ENCODE measurements at places on chromosomes 5 and 9. TPM values are rescaled to one million over a fixed set of nuclear protein-coding genes. Genes with fewer than 3 reads are reported as not detected.

- H3K36me3 ChIP-seq, result no peaks in the 10 kb centered on the region
- no peak for DNase-seq
- no peaks in the 10 kb centered on the region for H3K27me3 ChIP-seq
- H3K4me3 ChIP-seq, result no peak overlapping the region
- no peak overlapping the region for H3K27ac ChIP-seq
Measured at GRCh38 chr5:73300337-73301207, 127.6 kb downstream of the TMEM174 start.

DNA sequence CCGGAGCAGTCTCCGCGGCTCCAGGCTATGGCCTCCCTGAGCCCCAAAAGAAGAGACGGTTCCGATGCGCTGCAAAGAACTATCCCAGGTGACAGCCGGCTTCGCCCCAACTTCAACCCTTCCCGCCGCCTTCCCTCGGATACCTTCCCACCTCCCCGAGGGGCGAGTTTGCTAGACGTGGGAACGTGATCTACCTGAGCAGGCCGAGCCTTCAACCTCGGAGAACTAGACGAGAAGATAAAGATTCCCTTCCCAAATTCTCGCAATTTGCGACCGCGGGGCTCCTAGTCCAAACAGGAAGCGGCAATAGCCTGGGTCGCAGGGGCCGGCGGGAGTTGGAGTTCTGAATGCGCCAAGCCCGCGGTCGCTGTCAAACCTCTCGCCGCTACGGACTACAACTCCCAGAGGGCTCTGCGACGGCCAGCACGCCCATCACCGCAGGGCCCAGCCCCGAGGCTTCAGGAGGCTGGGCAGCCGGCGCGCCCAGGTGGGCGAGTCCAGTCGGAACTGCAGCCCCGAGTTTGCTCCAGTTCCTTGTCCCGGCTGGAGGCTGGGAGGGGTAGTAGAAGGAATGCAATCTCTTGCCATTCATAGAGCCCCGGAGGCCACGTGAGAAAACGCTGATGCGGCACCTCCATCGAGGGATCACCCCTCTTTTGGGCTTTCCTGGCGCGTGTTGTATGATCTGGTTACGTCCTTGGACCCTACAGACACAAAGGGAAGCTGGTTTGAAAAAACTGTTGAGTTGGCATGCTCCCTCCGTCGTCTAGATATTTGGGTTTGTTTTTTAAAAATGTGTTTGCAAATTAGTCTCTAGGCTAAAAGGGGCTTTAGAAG, at the start of gene SLC38A9:
Gene SLC38A9, minus strand, starts transcription at position 302 of the 837 bp plus-strand sequence. CDS start 14,366 bp downstream, outside the sequence.
- H3K27me3 ChIP-seq, result no peaks in the 10 kb centered on the region
- no peak within 1 kb of the TSS for H3K27ac ChIP-seq
- H3K4me1 ChIP-seq, result no peaks in the 10 kb centered on the region
- H3K36me3 ChIP-seq, result no peaks in the 10 kb centered on the region
- DNase-seq, result peak; percentile 98

GRCh38 chr5:30368064-30368463, 825.4 kb upstream of the CDH6 start:
- no peak overlapping the region for H3K4me3 ChIP-seq
- no peaks in the 10 kb centered on the region for H3K4me1 ChIP-seq

- no peak overlapping the region for H3K4me3 ChIP-seq
- H3K27me3 ChIP-seq, result no peaks in the 10 kb centered on the region
- no peak overlapping the region for H3K27ac ChIP-seq
- no peak for DNase-seq
- H3K4me1 ChIP-seq, result no peaks in the 10 kb centered on the region
- no peaks in the 10 kb centered on the region for H3K36me3 ChIP-seq
Measured at GRCh38 chr5:7667216-7667767, 183.6 kb downstream of the CFAP90 start.

DNA sequence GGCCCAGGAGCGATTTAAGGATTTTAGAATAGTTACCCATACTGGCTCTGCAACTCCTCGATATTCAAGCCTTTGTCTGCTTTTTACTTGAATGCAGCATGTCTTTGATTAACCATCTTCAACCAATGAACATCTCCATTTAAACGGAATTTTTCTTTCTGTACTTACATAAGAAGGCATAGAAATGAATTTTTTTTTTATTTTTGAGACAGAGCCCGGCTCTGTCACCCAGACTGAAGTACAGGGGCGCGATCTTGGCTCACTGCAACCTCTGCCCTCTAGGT, 825 bp upstream of the RIOK2 start:
- H3K27ac ChIP-seq, result peak overlapping the region; percentile 42
- peak overlapping the region; percentile 66 for H3K4me3 ChIP-seq
- no peaks in the 10 kb centered on the region for H3K4me1 ChIP-seq

GRCh38 chr5:119948162-119948561, 318.8 kb downstream of the FAM170A start:
- no peaks in the 10 kb centered on the region for H3K27me3 ChIP-seq
- H3K27ac ChIP-seq, result no peak overlapping the region
- no peak for DNase-seq
- H3K4me3 ChIP-seq, result no peak overlapping the region
- H3K36me3 ChIP-seq, result no peaks in the 10 kb centered on the region

DNA sequence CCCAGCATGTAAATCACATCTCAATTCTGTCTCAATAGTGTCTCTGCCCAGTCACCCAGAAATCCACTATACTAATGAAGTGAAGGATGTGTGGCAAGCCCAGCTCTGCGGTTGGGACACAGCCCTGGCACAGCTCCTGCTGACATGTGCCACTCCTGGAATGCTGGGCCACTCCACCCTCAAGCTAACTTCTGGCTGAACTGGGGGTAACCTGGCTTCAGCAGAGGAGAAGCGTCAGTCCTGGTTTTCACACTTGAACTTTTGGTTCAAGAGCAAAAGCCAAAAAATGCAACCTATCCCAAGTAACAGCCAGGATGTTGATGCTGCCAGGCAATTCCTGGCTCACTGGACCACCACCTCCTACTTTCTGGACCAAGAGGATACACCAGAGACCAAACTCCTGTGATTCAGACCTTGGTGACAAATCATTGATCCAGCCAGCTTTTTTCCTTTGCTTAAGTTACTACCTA, 86.4 kb downstream of the ARRDC3 start:
- no peaks in the 10 kb centered on the region for H3K36me3 ChIP-seq
- DNase-seq, result peak; percentile 88
- no peaks in the 10 kb centered on the region for H3K27me3 ChIP-seq
- H3K27ac ChIP-seq, result no peak overlapping the region

DNA sequence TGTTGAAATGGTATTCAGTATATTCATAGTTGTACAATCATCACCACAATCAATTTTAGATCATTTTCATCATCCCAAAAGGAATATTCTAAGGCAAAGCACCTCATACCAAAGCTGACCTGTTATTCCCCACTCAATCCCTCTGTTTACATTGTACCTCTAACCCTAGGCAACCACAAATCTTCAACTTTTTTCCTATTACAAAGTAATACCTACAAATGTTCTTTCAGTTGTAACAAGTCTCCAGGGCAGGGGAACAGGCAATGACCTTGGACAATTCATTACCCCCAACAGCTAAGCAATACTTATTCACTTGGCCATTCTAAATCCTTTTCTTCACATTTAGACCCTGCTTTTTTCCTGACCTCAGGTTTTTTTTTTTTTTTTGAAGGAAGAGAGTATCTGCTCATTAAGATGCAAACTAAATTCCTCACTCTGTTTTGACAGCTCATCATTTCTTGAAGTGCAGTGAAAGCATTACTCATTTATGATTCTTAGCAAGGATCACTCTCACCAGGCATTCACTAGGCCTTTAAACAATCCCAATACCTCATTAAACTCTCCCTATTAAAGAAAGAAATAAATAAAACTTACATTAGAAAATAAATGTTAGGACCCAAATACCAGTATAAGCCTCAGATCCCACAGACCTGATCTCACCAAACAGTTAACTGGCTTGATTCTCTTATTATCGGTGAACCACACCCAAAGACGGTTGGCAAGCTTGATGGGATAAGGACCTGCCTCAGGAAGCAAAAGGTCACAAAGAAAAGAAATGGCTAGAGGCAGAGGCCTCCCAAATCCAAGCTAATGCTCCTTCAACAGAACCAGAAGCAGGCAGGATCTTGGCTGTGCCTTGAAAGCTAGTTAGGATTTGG, 15.3 kb downstream of the MTMR12 start:
- H3K27ac ChIP-seq, result no peak overlapping the region
- no peaks in the 10 kb centered on the region for H3K4me1 ChIP-seq
- no peaks in the 10 kb centered on the region for H3K27me3 ChIP-seq
- H3K4me3 ChIP-seq, result no peak overlapping the region
- DNase-seq, result no peak

DNA sequence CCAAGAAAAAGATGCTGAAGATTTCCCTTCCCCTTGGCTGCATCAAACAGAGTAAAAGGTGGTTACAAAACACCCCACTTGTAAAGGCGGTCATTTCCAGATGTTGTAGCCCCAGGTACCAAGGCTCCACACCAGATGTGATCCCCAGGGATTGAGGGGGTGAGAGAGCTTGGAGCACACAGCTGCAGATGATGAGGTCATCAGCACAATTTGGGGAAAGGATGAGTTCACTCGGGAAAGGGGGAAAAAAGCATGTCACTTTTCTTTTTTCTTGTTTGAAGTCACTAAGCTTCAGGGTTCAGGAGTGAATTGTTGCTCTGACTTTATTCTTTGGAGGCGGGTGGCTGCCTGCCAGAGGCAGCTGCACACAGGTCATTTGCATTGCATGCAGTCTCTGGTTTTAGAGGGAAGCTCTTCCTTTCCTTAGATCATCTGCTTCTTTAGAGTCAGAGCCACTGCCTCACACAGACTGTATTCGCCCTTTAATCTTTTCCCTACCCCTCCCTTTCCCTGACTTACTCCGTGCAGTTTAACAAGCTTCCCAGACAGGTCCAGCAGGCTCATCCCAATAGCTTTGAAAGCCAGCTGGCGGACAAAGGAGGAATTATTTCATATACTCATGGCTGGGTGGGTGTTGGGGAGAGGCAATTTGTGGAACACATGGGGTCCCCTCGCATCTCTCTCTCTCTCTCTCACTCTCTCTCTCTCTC, 409.3 kb upstream of the SLC24A2 start:
- no peaks in the 10 kb centered on the region for H3K36me3 ChIP-seq
- no peaks in the 10 kb centered on the region for H3K4me1 ChIP-seq
- H3K27me3 ChIP-seq, result no peaks in the 10 kb centered on the region
- no peak for DNase-seq
- H3K27ac ChIP-seq, result no peak overlapping the region
- H3K4me3 ChIP-seq, result no peak overlapping the region

- no peaks in the 10 kb centered on the region for H3K36me3 ChIP-seq
- H3K4me1 ChIP-seq, result no peaks in the 10 kb centered on the region
- H3K27me3 ChIP-seq, result no peaks in the 10 kb centered on the region
- H3K27ac ChIP-seq, result no peak overlapping the region
- DNase-seq, result no peak
Measured at GRCh38 chr5:33748754-33749153, 143.0 kb downstream of the ADAMTS12 start.

IFNA2 gene
- polyA plus RNA-seq, result not detected

LRRC70 gene
- polyA plus RNA-seq, result not detected

DNA sequence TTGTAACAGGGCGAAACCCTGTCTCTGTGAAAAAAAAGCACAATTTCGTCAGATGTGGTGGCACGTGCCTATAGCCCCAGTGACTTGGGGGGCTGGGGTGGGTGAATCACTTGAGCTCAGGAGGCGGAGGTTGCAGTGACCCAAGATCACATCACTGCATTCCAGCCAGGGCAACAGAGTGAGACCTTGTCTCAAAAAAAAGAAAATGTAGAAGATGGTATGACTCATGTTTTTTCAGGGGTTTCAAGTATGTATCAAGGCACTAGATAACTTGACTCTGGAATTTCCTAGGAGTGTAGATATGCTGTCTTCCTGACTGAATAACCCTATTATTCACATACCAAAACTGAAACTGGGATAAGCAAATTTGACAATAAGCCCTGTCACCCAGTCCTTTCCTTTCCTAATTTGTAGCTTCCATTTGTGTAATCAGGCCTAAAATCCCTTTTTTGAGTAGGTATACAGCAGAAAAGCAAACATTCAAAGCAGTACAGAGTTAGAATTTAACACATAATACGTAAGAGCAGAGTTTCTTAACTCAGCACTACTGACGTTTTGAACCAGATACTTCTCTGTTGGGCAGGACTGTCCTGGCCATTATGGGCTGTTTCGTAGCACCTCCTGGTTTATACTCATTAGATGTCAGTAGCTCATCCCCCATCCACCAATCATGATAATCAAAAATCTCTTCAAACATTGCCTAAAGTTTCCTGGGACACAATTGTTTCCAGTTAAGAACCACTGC, 17.3 kb upstream of the ANKRD18B start:
- H3K4me3 ChIP-seq, result no peak overlapping the region
- no peak overlapping the region for H3K27ac ChIP-seq
- H3K27me3 ChIP-seq, result no peaks in the 10 kb centered on the region
- no peaks in the 10 kb centered on the region for H3K36me3 ChIP-seq
- no peak for DNase-seq

MEGF9 gene
- polyA plus RNA-seq, result 8.3 TPM

- H3K36me3 ChIP-seq, result no peaks in the 10 kb centered on the region
- H3K4me1 ChIP-seq, result no peaks in the 10 kb centered on the region
- no peaks in the 10 kb centered on the region for H3K27me3 ChIP-seq
- H3K27ac ChIP-seq, result no peak overlapping the region
Measured at GRCh38 chr5:159832073-159832472, 84.2 kb upstream of the ADRA1B start.

GRCh38 chr5:142984525-142984924, 214.3 kb downstream of the ARHGAP26 start:
- H3K27me3 ChIP-seq, result no peaks in the 10 kb centered on the region
- H3K36me3 ChIP-seq, result no peaks in the 10 kb centered on the region
- no peak overlapping the region for H3K4me3 ChIP-seq
- no peak overlapping the region for H3K27ac ChIP-seq
- H3K4me1 ChIP-seq, result no peaks in the 10 kb centered on the region

GRCh38 chr9:109816490-109816889, 36.5 kb downstream of the PALM2AKAP2 start:
- H3K27ac ChIP-seq, result peak overlapping the region; percentile 86
- H3K4me1 ChIP-seq, result no peaks in the 10 kb centered on the region
- H3K36me3 ChIP-seq, result no peaks in the 10 kb centered on the region
- H3K4me3 ChIP-seq, result no peak overlapping the region
- DNase-seq, result no peak
- H3K27me3 ChIP-seq, result no peaks in the 10 kb centered on the region

IL33 gene
- 178 TPM for polyA plus RNA-seq

DNA sequence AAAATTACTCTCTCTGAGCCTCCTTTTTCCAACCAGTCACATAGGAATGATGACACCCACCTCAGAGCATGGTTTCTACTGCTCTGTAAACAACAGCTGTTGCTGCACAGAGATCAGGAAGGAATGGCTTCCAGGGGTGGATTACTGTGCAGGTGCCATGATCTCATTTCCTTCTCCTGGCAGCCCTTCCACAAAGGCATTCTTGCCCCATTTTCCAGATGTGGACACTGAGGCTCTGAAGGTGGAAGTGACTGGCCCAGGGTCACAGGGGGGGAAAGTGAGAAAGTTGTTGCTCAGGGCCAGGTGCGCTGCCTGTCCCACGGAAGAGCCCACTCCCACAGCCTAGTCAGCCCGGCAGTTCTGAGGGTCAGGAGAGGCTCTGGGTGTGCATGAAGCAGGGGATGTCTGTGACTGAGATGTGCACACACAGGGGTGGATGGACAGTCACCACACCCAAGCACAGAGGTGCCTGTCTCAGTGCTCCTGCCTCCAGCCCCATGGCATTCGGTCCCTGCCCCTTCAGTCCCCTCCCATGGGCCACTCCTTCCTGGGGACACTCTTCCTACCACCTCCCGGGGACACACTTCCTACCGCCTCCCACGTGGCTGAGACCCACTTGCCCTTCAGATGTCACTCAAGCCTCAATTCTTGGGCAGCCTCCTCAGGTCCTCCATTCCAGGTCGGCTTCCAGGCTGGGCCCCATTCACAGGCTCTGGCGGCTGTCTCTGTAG, 17.0 kb downstream of the FGFR4 start:
- H3K27ac ChIP-seq, result no peak overlapping the region
- no peak for DNase-seq
- H3K27me3 ChIP-seq, result no peaks in the 10 kb centered on the region
- no peaks in the 10 kb centered on the region for H3K4me1 ChIP-seq

- no peak for DNase-seq
- no peak overlapping the region for H3K27ac ChIP-seq
- no peaks in the 10 kb centered on the region for H3K27me3 ChIP-seq
- H3K4me1 ChIP-seq, result no peaks in the 10 kb centered on the region
- H3K4me3 ChIP-seq, result no peak overlapping the region
Measured at GRCh38 chr5:58737671-58738070, 154.8 kb downstream of the RAB3C start.
